ENCODE measurements at places on chromosomes 16 and 17.

DNA sequence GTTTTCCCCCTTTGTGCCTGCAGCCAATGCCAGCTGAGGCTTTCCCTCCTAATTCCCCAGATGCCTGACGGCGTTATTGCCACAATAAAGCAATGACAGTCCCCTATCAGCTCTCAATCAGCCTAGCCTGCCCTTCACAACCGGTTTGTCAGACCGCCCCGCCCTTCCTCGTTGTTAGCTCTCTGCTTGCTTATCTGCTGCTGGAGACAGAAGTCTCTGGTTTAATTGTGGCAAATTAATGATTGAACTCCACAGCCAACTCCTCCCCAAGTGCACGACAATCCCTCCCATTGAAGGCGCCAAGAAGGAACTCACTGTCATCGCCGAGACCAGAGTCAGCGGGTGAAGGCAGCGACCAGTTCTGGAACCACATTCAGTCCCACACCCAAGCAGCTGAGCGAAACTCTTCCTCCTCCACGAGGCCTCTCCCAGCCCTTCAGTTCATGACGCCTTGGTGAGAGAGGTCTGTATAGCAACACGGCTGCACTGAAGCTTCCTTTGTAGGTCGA lies 474.4 kb downstream of the SLC39A11 start:
- no peak for DNase-seq

GRCh38 chr16:86722970-86723369 lies 144.6 kb downstream of the FOXL1 start:
- DNase-seq = no peak

DNA sequence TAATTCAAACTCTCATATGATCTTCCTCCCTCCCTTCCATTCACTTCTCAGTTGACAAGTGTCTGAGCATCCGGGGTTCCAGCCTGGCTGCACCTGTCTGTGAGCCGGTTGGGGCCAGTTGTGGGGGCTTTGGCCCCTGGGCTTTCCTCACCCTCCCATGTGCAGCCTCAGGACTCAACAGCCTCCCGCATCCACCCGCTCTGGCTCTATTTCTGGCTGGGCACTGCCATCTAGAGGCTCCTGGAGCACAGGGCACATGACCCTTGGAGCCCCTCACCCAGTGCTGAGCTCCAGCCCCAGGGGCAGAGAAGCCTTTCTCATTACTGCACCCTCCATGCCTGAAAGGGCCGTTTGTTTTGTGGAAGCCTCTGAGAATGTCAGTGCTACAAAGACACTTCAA lies 43.3 kb downstream of the HAPSTR1 start:
- DNase-seq = peak; percentile 45

- DNase-seq = no peak
These were observed 18.2 kb downstream of the PGS1 start for GRCh38 chr17:78396441-78397337.

DNA sequence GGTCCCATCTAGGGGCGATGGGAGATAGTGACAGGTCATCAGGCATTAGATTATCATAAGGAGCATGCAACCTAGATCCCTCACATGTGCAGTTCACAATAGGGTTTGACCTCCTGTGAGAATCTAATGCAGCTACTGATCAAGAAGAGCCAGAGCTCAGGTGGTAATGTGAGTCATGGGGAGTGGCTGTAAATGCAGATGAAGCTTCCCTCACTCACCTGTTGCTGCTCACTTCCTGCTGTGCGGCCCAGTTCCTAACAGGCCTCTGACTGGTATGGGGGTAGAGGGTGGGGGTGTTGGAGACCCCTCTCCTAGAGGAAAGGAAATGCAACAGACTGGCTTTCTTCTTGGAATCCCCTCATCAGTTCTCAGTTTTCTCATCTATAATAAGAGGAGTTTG lies 131.4 kb downstream of the CA10 start:
- peak; percentile 12 for DNase-seq

- no peak for DNase-seq
These were observed 20.0 kb downstream of the ARHGAP23 start for GRCh38 chr17:38448208-38448771.

GRCh38 chr16:55667753-55668152 lies 12.0 kb downstream of the SLC6A2 start:
- DNase-seq = no peak

GRCh38 chr17:18321309-18321708 lies 6.2 kb downstream of the SMCR8 start:
- DNase-seq = no peak

DNA sequence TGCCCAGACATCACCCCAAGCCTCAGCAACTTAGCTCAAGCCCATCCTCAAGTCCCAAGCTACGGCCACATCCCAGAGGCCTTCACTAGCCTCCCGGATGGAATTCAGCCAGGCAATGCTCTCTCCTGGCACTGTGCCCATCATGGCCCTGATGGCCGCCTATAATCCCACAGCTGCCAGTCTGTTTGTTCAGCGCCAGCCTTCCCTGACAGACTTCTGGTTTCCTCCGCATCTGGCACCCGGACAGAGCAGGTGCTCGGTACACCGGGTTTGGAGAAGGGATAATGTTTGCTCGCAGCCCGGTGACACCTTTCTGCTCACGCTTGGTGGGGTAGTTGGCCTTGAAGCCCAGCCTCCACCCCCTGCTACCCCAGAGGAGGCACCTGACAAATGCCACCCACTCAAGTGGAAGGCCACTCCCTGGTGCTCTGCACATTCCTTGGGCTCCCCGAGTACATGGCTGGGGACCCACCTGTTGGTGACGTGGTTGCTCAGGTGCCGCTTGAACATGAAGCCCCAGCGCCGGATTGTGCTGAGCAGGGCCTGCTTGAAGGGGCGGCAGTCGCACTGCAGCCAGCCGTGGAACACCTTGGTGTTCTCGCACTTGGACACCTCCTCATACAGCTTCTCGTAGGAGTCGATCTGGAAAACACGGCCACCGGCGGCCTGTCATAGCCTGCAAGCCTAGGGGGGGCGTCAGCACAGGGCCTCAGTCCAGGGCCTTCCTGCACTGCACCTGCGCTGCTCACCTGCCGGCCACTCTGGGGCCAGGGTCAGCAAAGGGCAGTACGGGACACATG lies 47.1 kb downstream of the DNAH17 start:
- DNase-seq = no peak

GRCh38 chr17:72682605-72683004 lies 409.9 kb downstream of the SLC39A11 start:
- no peak for DNase-seq

DNA sequence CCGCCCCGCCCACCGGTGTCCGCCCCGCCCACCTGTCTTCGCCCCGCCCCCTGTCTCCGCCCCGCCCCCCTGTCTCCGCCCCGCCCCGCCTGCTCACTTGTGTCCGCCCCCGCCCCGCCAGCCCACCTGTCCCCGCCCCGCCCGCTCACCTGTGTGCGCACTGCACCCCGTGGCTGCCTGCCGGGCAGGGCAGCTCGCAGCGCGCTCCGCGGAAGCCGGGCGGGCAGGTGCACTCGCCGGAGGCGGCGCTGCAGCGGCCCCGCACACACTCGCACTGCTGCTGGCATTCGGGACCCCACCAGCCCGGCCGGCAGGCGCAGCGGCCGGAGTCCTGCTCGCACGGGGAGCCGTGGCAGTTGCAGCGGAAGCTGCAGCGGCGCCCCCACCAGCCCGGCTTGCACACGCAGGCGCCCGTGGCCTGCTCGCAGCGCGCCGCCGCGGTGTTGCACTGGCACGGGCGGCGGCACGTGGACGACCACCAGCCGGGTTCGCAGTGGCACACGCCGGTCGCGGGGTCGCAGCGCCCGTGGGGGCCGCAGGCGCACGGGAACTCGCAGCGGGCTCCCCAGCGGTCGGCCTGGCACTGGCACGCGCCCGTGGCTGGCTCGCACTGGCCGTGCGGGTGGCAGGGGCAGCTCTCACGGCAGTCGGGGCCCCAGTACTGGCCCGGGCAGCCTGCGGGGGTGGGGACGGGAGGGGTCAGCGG lies 2.1 kb downstream of the SCARF1 start:
- DNase-seq = no peak

DNA sequence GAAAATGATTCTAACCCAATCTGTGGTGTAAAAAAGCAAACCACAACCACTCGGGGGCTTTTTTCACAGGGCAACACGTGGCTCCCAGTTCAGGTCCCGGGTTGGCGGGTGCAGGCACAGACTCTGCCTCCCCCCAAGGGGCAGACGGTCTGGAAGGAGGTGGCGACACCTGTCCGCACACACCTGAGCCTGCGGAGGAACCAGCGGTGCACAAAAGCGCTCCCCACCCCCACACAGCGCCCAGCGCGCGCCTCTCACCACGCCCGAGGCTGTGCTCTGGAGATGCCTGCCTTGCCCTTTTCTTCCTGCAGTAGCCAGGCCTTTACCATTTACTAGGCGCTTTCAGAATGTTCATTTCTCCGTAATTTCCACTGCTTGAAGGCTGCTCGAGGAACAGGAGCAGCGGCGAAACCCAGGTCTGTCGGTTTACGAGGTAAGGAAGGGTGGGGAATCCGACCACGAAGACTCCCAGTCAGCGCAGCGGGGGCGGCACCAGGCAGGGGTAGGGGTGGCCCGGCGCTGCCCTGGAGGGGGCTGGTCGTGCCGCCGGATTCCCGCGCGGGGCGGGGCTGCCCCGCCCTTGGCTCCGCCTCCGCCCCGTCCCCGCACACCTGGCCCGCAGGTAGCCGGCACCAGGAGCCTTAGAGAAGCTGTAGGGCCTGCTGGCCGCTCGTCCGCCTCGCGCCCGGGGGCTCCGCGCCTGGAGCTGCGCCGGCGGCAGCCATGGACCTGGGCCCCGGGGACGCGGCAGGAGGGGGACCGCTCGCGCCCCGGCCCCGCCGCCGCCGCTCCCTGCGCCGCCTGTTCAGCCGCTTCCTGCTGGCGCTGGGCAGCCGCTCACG lies at the start of gene USP43:
Gene USP43, plus strand, starts transcription at position 608 of the 842 bp plus-strand sequence. Its CDS starts 116 bp downstream, at position 724.
- DNase-seq = no peak

DNA sequence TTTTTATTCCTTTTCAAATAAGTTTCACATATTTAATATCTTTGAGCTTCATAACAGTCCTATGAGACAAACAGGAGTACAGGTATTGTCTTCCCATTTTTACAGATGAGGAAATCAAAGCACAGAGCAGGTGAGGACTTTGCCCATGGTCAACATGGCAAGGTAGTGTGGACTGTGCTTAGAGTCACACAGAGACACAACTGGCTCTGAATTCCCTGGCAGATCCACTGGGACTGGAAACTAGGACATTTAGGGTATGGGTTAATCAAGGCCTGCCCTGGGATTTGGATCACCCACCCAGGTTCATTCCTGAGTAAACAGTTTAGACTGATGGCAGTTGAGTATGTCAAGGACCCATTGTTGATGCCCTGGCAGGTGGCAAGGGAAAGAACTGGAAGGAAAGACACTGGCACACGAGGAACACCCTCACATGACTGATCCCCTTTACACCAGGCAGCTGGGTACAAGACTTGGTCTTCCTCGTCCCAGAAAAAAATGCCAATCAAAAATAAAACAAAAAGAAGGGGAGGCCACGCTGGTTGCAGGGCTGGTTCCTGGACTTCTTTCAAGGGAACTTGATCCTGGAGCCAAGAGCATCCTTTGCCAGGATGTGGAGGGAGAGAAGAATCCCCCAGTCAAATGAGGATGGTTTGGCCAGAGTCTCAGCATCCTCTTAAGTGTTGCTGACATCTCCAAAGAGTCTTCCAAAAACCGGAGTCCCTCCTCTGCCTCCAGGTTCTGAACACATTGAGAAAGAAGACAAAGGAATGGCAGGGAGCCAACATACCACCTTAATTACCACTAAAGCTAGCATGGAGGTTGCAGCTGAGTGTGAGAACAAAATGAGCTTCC lies 34.9 kb downstream of the CHD9 start:
- DNase-seq = no peak

GRCh38 chr16:68233085-68233834 lies 2.7 kb downstream of the ESRP2 start:
- no peak for DNase-seq

DNA sequence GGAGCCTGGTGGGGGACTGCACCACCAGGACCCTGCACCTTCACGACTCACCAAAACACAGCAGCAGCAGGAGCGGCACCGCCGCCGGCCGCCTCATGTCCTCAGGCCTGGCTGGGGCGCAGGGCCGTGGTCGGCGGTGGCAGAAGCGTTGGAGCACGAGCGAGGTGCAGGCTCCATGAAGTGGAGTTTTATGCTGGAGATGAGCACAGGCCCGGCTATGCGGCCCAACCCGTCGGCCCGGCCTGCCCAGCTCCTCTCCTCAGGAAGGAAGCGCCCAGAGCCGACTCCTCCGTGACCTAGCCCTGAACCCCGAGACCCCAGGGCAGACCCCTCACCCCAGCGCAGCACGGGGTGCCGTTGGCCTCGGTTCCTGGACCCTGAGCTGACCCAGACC lies at the start of gene PRSS27:
Gene PRSS27, minus strand, starts transcription at position 161 of the 394 bp plus-strand sequence. Its CDS starts 64 bp downstream, at position 97.
- DNase-seq = no peak

- DNase-seq = no peak
These were observed 916 bp downstream of the HEATR3 start for GRCh38 chr16:50066482-50067289.

GRCh38 chr17:27543958-27544349 lies 87.0 kb upstream of the LGALS9 start:
- DNase-seq = no peak

DNA sequence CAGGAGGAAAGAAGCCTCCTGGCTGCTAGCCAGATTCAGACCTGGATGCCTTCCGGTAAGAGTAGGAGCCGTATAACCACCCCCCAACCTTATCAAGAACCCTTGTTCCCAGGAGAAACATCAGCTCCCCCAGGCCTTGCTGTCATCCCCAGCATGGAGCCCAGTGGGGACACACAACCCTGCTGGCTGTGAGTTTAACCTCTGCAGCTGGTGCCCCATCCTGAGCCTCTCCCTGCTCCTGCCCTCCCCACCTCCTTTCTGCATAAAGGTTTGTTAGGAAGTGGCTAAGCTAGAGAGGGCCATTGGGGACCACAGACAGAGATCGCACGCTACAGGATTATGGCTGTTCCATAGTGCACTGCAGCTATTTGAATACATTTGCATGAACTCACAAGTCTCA lies 55.5 kb upstream of the RPL38 start:
- DNase-seq = no peak

- no peak for DNase-seq
These were observed 11.2 kb downstream of the FBXO39 start for GRCh38 chr17:6787081-6787693.

DNA sequence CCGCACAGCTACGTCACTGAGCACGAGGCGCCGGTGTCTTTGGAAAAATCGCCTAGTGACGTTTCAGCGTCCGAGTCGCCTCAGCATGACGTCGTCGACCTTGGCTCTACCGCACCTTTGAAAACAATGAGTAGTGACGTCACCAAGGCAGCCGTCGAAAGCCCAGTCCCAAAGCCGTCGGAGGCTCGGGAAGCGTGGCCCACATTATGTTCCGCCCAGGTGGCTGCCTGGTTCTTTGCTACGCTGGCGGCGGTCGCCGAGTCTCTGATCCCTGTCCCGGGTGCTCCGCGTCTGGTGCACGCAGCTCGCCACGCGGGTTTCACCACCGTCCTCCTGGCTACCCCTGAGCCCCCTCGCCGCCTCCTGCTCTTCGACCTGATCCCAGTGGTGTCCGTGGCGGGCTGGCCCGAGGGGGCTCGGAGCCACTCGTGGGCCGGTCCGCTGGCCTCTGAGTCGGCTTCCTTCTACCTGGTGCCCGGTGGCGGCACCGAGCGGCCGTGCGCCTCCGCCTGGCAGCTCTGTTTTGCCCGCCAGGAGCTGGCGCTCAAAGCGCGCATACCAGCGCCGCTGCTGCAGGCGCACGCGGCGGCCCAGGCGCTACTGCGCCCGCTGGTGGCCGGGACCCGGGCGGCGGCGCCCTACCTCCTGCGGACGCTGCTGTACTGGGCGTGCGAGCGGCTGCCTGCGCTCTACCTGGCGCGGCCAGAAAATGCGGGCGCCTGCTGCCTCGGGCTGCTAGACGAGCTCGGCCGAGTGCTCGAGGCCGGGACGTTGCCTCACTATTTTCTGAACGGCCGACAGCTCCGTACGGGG lies 1.5 kb downstream of the TMEM102 start:
- no peak for DNase-seq

- DNase-seq = no peak
These were observed 3.5 kb downstream of the FMNL1 start for GRCh38 chr17:45225051-45225700.

- DNase-seq = peak; percentile 70
These were observed 359.3 kb downstream of the HS3ST4 start for GRCh38 chr16:26051063-26051462.
